AG08395 (cell line): ENCODE measurements at places on chromosomes 12 and 14.

- DNase-seq = peak; percentile 81
These were observed 17.8 kb downstream of the NANOG start for GRCh38 chr12:7806863-7807487.

DNA sequence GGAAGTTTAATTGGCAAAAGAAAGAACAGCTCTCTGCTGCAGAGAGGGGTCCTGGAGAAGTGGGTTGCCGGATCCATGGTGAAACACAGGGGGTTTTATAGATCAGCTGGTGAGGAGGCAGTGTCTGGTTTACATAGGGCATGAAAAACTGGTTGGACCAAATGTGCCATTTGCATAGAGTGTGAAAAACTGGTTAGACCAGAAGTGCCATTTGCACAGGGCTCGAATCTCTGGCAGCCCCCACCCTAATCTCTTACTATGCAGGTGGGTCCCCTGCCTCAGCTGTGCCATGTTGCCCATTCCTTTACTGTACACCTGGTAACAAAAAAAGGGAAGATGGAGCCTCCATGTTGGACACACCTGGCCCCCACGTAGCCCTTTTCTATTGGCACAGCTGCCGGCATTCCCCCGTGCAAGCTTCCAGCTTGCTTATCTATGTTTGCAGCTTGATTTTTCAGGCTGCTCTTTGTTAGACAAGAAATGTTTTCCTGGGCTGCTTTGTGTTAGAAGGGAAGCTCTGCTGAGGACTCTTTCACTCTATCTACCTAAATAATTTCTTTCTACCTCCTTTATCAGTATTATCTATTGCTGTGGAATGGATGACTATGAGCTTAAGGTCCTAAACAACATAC lies 61.1 kb upstream of the TMEM132D start:
- DNase-seq = no peak

- DNase-seq = peak; percentile 20
These were observed 322.4 kb upstream of the CLEC14A start for GRCh38 chr14:38578278-38578681.

GRCh38 chr12:29241821-29242591 lies 92.9 kb downstream of the FAR2 start:
- DNase-seq = peak; percentile 75

GRCh38 chr14:70183991-70184390 lies 4.8 kb downstream of the SLC8A3 start:
- no peak for DNase-seq

- no peak for DNase-seq
These were observed 6.7 kb downstream of the LRP1 start for GRCh38 chr12:57134949-57135348.
